ENCODE measurements at places on chromosomes 5 and 9.
A peak's percentile ranks its signal among the peaks of the same experiment; 100 is the strongest.

DNA sequence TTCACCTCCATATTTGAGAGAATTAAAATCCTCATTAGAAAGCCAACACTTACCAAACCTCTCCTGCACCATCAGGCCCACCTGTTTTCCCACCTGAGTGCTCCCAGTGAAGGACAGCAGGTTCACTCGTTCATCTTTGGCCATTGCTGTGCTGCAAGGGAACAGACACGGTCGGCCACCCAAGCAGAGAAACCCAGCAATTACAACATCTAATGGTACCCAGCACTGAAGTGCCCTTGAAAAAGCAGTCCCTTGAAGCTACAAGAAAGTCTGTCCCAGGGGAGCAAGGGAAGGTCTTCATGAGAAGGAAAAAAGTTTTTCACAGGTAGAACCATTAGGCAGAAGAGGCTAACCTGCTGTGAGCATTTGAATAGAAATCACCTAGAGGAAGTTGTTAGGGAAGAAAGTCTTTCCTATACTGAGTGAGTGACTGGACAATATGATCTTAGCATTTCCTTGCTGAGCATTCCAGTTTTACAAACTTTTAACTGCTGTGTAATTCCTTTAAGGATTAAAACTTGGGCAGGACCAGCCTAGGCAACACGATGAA is 26.7 kb downstream of the ALDH7A1 start:
- DNase-seq: no peak

- no peak for DNase-seq
Measured at GRCh38 chr9:114287001-114287762, 35.7 kb upstream of the ORM1 start.

DNA sequence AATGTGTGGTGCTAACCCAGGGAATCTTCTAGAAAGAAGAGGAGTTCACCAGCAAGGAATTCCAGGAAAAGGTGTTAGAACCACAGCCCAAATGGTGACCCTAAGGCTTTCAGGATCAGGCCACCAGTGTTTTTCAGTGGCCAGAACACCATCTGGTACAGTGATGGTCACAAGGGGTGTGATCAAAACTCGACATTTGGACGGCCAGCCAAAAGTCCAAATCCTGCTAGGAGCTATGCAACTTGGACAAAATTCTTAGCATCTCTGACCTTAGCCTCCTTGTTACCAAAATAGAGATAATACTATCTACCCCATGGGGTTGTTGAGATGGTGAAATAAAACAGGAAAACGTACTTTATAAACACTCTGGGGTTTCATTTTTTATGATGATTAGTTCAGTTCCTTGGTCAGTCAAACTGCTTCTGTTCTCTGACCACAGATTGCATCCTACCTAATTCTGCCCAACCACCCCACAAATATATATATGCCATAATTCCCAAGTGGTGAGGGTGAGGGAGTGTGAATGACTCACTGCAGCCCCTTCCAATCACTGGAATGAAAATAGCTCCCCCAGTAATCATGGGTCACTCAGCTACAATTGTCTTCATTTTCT is 210.3 kb downstream of the CDK5RAP2 start:
- DNase-seq: no peak

DNA sequence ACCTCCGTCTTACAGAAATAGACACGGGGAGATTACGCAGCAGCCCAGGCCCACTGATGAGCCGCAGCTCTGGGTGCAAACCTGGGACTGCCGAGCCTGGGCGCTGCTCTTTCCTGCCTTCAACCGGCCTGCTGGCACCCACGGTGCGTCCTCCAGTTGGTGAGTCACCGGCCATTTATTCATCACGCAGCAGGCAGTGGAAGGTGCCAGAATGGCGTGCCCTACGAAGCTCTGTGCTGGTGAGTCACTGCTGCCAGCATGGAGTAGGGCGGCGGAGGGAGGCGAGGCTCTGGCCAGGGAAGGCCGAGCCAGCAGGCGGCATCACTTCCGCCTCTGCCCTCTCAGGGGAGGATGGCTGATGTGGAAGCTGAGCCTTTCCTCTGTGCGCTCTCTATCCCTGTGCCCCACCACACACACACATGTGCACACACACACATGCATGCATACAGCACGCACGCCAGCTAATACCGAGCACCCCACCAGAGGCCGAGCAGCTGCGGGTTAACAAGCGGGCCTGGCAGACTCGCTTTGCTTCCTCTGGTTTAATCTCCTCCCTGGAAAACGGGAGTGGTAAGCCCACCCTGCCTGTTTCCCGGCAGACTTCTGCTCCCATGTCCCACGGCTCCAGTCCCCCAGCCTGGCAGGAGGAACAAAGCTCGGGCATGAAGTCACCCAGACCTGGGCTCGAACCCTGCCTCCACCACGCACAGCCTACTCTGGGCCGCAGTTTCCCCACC is 39.2 kb downstream of the OLFM1 start:
- no peak for DNase-seq

DNA sequence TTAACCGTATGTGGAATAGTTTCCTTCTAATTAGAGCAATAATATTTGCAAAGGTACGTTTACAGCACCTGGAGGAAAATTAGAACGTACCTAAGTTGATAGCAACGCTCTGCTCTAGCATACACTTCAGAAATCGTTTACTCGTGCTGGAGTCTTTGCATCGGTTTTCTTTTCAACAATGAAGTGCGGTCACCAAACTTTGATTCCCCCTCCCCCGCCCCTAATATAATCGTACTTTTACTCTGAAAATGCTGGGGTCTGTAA is 506 bp downstream of the ADAMTS19 start:
- no peak for DNase-seq

DNA sequence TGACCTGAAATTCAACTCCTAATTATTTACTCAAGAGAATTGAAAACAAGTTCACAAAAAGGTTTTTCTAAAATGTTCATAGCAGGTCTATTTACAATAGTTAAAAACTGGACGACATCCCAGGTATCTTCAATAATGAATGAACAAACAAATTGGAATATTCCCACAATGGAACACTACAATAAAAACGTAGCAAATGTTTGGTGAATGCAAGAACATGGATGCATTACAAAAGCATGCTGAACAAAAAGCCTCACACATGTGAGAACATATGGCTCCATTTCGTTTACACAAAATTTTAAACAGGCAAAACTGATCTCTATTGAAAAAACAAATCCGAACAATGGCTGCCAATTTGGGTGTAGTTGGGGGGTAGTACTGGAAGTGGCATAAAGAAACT is 669.9 kb downstream of the MTRR start:
- DNase-seq: no peak

- no peak for DNase-seq
Measured at GRCh38 chr5:58235299-58235698, 224.6 kb downstream of the PLK2 start.

- DNase-seq: no peak
Measured at GRCh38 chr9:134544388-134545214, 97.0 kb upstream of the COL5A1 start.

GRCh38 chr5:59066367-59067163 is 483.7 kb downstream of the RAB3C start:
- peak; percentile 5 for DNase-seq

DNA sequence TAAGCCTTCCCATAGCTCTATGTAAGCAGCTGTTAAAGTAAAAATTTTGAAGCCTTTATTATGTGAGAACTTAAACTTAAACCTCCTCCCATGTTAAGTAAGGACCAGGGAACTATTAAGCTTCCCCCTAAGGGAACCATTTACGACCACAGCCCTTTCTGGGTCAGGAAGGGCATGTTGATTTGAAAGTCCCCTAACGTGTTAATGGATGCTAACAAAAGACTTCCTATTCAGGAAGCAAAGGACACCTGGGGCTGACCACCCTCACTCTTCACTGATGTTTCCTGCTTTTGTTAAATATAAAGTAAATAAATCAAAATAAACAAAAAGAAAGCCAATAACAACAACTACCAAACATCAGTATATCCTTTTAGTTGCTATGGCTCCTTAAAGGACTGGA is 170.6 kb upstream of the RFX3 start:
- DNase-seq: no peak

GRCh38 chr9:2601785-2602378 is 19.7 kb upstream of the VLDLR start:
- DNase-seq: no peak

- DNase-seq: no peak
Measured at GRCh38 chr9:77876091-77876490, 155.5 kb downstream of the GNAQ start.

- no peak for DNase-seq
Measured at GRCh38 chr9:99962680-99963261, 56.3 kb downstream of the STX17 start.

DNA sequence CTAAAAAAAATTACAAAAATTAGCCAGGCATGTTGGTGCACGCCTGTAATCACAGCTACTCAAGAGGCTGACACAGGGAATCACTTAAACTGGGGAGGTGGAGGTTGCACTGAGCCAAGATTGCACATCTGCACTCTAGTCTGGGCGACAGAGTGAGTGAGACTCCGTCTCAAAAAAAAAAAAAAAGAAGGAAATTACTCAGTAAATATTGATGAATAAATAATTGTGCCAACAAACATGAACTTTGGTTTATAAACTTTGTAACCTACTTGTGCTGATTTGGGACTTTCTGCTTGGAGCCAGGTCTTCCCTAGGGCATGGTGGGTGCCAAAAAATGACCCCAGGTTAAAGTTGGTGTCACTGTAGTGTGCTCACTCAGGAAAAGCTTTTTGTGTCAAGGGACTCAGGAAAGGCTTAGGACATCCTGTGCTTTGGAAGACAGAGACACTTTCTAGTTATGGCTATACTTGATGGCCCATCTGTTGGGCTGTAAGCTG is 19.0 kb downstream of the ABLIM3 start:
- no peak for DNase-seq

GRCh38 chr9:16885931-16886330 is 15.5 kb upstream of the BNC2 start:
- DNase-seq: no peak

- no peak for DNase-seq
Measured at GRCh38 chr5:28850320-28850921, 1812.0 kb upstream of the CDH9 start.

GRCh38 chr5:138961221-138961620 is 86.1 kb upstream of the LRRTM2 start:
- DNase-seq: no peak

Measured in activated CD4-positive, alpha-beta T cell treated with anti-CD3 and anti-CD28 coated beads for 48 hours (primary cell).